ENCODE measurements at places on chromosomes 4 and X.
A peak's percentile ranks its signal among the peaks of the same experiment; 100 is the strongest.

- ATAC-seq, result no peak
Measured at GRCh38 chrX:55039471-55039870, 8.7 kb upstream of the ALAS2 start.

GRCh38 chr4:19379191-19379708, 872.5 kb upstream of the SLIT2 start:
- ATAC-seq, result no peak

DNA sequence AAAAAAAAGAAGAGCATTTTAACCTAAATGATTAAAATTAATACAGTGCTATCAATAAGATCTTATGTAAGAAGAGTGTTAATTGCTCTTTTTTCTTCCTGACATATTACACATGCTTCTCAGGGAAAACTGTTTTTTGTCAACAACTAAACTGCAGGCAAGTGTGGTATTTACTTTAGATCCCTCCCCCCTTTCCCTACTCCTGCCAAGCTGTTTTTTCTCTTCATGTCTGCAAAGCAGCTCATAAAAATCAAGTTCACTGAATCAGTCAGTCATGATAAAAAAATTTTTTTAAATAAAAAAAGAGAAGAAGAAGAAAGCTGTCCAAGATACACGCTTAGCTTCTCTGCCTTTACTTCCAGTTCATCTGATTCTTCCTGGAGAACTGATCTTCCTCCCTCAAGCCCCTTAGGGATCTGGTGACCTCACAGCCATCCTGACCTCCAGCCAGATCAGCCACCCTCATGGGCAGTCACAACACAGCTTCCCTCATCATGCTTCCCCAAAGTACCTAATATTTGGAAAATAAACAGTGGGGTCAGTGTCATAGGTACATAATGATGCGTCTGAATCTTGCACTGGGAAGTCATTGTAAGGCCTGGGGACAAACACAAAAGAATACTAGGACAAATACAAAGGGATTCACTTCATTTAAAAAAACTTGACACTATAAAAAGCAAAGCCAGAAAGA, 87.0 kb downstream of the ZNF827 start:
- no peak for ATAC-seq

DNA sequence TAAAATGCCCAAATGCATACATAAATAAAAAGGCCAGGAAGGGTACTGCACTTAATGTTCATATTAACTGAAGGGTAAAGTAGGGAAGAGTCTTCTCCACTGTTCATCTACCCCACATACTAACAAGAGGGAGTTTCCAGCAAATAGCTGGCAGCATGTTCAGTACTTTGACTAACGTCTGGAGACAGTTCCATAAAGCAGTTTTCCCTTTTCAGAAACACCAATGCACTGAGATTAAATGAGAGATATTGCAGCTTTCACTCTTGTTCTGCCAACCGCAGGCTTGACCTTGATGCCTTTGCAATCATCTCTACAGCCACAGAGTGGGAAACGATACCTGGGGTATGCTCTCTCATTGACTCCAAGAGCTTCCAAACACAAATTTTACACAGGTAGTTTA, 2123.1 kb upstream of the TENM3 start:
- no peak for ATAC-seq

DNA sequence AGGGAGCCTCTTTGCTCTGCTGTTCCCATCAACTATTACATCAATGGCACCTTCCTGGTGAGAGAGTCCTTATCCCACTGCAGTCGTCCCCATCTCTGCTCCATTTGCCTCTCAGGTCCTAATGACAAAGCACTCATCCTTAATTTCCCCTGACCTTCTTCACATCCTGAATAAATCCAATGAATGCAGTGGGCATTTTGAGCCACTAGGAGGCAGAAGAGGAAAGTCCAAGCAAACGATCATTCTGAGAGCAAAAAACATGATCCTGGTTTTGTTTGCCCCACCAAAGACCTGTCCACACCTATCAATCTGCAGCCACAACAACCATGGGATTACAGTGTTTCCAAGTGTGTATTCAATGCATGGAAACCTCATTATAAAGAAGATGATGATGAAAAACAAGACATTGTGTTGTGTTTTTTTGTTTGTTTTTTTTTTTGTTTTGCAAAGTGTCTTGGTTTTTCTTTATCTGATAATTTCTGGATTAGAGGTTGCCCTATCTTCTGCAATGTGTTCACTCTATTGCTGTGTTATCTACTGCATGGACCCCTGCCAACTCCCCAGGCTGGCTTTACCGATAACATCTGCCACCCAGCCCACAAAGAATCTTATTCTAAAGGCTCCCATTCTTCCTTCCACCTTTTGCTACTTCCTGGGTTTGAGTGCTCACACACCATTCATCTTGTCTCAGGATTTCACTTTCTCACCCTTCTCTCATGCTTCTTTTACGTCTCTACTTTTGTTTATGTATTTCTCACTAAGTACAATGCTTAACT, 207.2 kb downstream of the NLGN4X start:
- ATAC-seq, result no peak

- ATAC-seq, result no peak
Measured at GRCh38 chr4:120059036-120059435, 7.6 kb downstream of the MAD2L1 start.

GRCh38 chr4:25592736-25593135, 62.9 kb upstream of the SLC34A2 start:
- no peak for ATAC-seq

DNA sequence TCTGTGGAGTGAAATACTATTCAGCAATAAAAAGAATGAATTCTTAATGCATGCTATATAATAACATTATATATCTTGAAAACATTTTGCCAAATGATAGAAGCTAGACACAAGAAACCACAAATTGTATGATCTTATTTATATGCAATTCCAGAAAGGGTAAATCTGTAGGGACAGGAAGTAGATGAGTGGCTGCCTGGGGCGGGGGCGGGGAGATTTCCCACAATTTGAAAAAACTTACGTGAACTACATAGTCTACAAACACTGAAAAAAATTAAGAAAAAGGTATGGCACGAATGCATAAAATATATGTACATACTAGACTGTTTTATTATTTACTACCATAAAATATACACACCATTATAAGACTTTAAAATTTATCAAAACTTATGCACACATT, 81.6 kb downstream of the WWC2 start:
- ATAC-seq, result no peak

- no peak for ATAC-seq
Measured at GRCh38 chrX:103347682-103348397, 8.5 kb upstream of the TCEAL9 start.

DNA sequence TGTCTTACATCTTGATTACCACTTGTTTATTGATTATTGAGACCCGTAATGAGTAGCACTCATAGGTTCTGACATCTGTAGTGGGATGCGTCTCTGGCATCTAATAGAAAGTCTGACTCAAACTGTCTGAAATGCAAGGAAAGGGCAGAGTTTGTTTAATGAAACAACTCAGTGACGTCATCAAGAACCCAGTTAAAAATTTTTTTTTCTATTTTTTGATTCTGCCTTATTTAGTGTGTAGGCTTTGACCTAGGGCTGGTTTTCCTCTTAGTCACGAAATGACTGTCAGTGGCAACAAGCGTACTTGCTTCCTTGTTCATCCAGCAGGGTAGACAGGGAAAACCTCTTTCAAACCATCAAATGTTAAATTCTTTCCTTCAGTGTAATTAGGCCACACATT, 3.1 kb upstream of the CDKL5 start:
- no peak for ATAC-seq

- ATAC-seq, result no peak
Measured at GRCh38 chr4:154560824-154561231, 2.0 kb upstream of the FGB start.

DNA sequence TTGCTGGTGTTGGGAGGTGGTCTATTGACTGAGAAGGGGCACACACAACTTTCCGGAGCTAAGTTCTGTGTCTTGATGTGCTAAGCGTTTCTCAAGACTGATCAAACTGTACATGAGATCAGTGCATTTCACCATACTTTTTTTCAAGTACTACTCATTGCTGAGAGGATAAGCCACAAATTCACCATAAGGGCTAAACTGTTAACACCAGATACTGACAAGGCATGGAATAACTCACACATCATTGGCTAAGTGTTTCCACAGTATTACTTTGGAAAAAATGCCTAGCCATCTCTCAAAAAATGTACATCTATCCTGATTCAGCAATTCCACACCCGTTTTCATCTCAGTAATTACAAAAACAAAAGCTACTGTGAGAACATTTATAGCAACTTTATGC, 13.0 kb downstream of the RBMX start:
- peak; percentile 35 for ATAC-seq

DNA sequence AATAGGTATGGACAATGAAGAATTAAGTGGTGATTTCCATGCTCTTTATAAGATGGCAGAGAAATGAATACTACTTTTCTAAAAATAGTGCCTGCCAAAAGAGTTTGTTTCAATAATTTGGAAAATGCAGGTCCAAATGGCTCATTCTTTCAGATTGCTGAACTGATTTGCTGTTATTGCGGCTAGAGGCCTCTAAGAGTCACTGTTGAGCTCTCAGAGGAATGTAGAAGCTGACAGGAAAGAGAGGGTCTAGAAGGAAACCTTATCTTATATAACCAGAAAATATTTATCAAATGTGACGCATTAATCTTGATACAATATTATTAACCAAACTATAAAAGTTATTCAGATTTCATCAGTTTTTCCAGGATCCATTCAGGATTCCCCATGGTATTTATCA, 65.7 kb upstream of the PAGE1 start:
- ATAC-seq, result no peak

DNA sequence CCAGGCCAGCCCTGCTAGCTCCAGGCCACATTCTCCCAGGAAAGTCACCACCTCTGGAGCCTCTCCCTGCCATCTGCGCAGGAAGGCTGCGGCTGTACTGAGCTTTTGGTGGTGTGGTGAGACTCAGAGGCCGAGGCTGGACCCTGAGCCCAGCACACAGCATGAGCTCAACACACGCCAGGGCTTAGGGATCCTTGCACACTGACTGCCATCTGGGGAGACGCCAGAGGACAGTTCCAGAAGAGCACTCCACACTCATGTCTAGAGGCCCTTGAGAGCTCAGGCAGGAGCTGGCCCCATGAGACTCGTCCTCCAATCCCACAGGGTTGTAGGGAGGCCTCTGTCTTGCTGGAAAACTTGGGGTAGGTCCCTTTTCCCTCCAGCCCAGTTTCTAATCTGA, 40.6 kb downstream of the ABLIM2 start:
- ATAC-seq, result no peak

DNA sequence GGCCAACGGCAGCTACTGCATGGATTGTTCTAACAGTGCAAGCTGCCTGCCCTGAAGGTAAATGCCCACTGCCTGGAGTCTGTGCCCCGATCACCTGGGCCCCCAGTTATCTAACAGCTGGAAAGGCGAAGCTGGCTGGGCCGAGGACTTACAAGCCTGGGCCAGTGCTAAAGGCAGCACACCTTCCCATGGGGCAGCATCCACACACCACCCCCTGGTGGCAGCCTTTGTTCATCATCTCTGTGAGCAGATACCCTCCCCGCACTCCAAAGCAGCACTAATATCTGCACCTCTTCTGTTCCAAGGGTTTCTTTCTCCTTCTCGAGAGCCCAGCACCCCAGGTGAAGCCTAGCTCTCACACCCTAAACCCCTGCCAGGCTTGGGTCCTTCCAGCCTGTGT, 7.6 kb downstream of the SLC2A9 start:
- no peak for ATAC-seq

- ATAC-seq, result no peak
Measured at GRCh38 chrX:70033348-70034051, 16.2 kb downstream of the AWAT2 start.

DNA sequence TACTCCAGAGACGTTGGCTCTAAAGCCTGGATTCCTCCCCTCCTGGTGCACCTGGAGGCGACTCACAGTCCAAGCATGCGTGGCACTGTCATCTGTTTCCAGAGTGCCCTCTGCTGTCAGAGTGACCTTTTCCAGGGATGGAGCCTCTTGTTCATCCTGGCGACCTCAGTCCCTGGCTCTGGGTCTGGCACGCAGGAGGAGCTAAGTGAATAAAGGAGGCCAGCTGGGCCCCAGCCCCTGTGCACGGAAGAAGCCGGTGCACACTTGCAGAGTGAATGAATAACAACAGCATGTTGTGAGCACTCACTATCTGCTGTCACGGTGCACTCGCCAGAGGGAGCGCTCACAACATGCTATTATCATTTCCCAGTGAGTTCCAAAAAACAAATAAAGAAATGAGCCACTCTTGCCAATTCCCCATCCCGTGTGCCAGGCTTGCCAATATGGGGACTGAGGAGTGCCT, 27.8 kb upstream of the PSAPL1 start:
- no peak for ATAC-seq

GRCh38 chr4:73021634-73022033, 47.9 kb downstream of the COX18 start:
- ATAC-seq, result peak; percentile 62

- ATAC-seq, result peak; percentile 33
Measured at GRCh38 chr4:142353149-142353738, 492.9 kb downstream of the INPP4B start.

GRCh38 chr4:75834772-75835154, 67.5 kb downstream of the PPEF2 start:
- no peak for ATAC-seq

DNA sequence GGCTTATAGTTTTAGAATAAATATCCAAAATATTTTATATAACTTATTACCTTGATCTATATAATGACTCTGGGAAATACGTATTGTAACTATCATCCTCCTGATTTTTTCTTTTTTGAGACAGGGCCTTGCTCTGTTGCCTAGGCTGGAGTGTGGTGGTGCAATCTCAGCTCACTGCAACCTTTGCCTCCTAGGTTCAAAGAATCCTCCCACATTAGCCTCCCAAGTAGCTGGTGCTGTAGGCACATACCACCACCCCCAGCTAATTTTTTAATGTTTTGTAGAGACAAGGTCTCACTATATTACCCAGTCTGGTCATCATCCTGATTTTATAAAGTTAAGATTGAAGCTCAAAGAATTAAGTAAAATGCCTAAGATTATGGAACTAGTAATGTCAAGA, 193.6 kb downstream of the SLC4A4 start:
- no peak for ATAC-seq

GRCh38 chrX:69037786-69038185, 127.5 kb downstream of the PJA1 start:
- ATAC-seq, result no peak

DNA sequence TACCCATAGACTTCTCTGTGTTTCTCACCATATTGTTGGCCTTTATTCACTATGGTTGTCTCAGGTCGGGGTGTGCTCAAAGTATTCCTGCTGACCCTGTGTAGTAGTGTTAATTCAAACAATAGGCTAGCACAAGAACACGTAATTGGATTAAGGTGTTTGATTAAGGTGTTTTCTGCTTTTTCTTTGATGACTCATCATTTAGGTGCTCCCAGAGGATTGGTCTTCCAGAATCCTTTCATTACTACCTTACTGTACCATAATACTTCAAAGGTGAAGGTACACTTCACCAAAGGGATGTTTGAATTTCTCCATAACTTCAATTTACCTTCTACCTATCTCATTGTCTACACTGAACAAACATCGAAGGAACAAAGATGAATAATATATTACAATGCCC, 121.7 kb upstream of the CCDC160 start:
- no peak for ATAC-seq

GRCh38 chr4:48667148-48667547, 112.9 kb downstream of the FRYL start:
- ATAC-seq, result no peak

DNA sequence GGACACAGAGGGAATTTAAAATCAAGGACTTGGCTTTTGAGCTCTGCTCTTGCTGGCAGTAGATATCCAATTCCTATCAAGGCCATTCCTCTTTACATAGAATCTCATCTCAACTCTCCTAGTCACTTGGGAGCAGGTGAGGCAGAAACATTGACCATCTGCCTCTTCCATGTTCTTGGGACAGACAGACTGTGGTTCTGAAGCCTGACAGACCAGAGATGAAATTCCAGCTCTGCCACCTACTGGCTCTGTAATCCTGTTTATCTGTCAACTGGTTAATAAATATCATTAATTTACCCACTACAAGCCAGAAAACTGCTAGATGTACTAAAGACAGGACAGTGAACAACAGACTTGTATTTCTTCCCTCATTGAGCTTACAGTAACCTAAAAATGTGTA, 300.8 kb downstream of the ADGRL3 start:
- no peak for ATAC-seq

All from activated CD4-positive, CD25-positive, alpha-beta regulatory T cell treated with anti-CD3 and anti-CD28 coated beads, Interleukin-2, amount 50 U/mL, for 24 hours (primary cell).